ENCODE measurements at places on chromosomes 16 and 17. TPM values are rescaled to one million over a fixed set of nuclear protein-coding genes. Genes with fewer than 3 reads are reported as not detected.

The CETP gene
- total RNA-seq, result 0.59 TPM

The NIP7 gene
- 13.4 TPM for total RNA-seq

The TMEM238L gene
- total RNA-seq, result not detected

The BEAN1 gene
- total RNA-seq, result 0.64 TPM

The LGALS9C gene
- total RNA-seq, result not detected

The CDH5 gene
- total RNA-seq, result 15.6 TPM

The CSHL1 gene
- total RNA-seq, result not detected

The HS3ST2 gene
- total RNA-seq, result not detected

The KIF19 gene
- total RNA-seq, result 0.54 TPM

The SLC5A11 gene
- 1.8 TPM for total RNA-seq

The ITPRIPL2 gene
- 63.8 TPM for total RNA-seq

The TMC6 gene
- 2.2 TPM for total RNA-seq

The KRT40 gene
- not detected for total RNA-seq

The SLC35G6 gene
- total RNA-seq, result not detected

The PLXDC1 gene
- total RNA-seq, result 15.4 TPM

The CRYM gene
- 1.4 TPM for total RNA-seq

The LGALS9B gene
- total RNA-seq, result not detected

The TEX19 gene
- not detected for total RNA-seq

The KRTAP1-5 gene
- not detected for total RNA-seq

The PRSS33 gene
- not detected for total RNA-seq

The OR4D1 gene
- not detected for total RNA-seq

The RGS11 gene
- total RNA-seq, result 1.7 TPM

The HCRT gene
- total RNA-seq, result not detected

The NHLRC4 gene
- 3.5 TPM for total RNA-seq

The MLLT6 gene
- 20.4 TPM for total RNA-seq

The ITGAD gene
- not detected for total RNA-seq

The PIK3R6 gene
- not detected for total RNA-seq

The WNT3 gene
- total RNA-seq, result 0.56 TPM

The CNGB1 gene
- not detected for total RNA-seq

The TPSD1 gene
- not detected for total RNA-seq

The MYADML2 gene
- not detected for total RNA-seq

The METTL9 gene
- 130 TPM for total RNA-seq
